ENCODE measurements at places on chromosomes 13 and 19. TPM values are rescaled to one million over a fixed set of nuclear protein-coding genes. Genes with fewer than 3 reads are reported as not detected.
A peak's percentile ranks its signal among the peaks of the same experiment; 100 is the strongest.

Gene SPHK2
- 10.5 TPM for total RNA-seq

DNA sequence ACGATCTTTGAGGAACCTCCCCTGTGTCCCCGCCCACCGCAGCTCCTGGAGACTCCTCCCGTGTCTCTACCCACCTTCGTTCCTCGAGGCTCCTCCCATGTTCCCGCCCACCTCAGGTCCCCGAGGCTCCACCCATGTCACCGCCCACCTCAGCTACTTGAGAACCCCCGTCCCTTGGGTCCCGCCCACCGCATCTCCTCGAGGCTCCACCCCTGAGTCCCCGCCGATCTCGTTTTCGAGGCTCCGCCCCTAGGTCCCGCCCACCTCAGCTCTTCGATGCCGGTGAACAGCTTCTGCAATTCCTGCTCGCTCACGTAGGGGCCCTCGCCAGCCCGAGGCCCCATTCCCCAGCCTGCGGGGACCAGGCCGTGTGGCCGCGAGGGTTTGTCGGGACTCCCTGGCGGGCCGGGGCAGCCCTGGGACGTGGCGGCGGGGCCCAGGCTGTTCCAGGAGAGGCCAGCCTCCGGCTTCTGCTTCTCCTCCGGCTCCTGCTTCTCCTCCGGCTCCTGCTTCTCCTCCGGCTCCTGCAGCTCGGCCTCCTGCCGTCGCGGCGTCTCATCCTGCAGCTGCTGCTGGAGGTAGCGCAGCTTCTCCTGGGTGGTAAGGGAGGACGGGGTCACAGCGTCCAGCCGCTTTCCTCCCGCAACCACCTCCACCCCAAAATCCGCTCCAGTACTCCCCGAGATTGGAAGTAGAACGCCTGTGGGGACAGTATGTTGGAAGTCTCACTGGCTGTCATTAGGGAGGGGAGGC lies 16.7 kb downstream of the TSKS start:
- peak overlapping the region; percentile 6 for H3K4me3 ChIP-seq
- no peaks in the 10 kb centered on the region for H3K27me3 ChIP-seq
- no peak overlapping the region for H3K27ac ChIP-seq
- H3K36me3 ChIP-seq: no peaks in the 10 kb centered on the region

DNA sequence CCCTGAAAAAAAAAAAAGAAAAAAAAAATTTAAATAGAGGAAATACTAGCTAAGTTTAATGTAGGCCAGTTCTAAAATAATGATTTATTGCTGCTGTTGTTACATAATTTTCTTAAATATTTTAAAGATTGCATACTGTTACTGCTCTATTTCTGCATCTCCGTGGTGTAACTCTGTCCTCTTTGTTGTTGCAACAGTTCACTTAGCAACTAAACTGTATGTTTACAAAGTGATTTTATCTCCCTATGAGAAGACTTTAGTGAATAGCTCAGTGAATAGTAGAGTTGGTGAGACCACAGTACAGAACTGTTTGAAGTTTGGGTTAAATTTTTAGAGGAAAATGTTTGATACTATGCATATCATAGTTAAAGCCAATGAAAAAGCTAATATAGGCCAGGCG lies 19.4 kb downstream of the BRCA2 start:
- H3K27me3 ChIP-seq: no peaks in the 10 kb centered on the region
- no peak for DNase-seq
- no peak overlapping the region for H3K27ac ChIP-seq
- no peak overlapping the region for H3K4me3 ChIP-seq
- H3K4me1 ChIP-seq: no peaks in the 10 kb centered on the region

GRCh38 chr19:11581740-11582139 lies 4.3 kb upstream of the ACP5 start:
- DNase-seq: no peak
- H3K4me3 ChIP-seq: no peak overlapping the region
- no peaks in the 10 kb centered on the region for H3K36me3 ChIP-seq
- H3K27ac ChIP-seq: peak overlapping the region; percentile 75

DNA sequence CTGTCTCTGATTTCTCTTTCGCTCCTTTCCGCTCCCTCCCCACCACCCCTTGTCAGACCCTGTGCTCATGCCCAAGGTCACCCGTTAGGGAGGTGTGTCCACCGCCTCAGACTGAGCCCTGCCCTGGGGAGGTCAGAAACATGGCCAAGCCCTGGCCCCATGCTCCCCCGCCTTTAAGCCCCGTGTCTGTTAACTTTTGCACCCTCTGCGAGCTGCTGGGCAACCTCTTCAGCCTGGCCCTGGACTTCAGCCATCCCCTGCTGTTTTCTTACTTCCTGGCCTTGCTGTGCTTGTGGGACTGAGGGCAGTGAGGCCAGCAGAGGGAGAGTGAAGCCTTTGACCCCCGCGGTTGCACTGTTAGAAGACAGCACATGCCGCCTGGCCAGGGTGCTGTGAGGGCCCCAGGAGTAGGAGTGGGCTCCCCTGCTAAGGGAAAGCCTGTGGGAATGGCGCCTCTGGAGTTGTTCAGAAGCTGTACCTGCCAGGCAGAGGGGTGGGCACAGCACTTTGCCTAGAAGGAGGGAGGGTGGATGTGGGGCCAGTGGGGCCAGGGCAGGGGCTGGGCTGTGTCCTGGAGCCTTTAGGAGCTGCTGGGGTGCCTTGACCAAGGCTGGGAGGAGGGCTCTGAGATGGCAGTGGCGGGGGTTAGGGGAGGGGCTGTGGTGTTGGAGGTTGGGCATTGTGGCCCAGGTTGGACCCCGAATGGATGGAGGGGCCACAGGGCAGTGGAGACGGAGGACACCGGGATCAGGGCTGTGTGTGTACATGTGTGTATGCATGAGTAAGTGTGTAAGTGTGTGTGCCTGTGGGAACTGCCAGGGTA lies 7.9 kb downstream of the UPF1 start:
- DNase-seq: no peak
- H3K27me3 ChIP-seq: no peaks in the 10 kb centered on the region
- H3K4me1 ChIP-seq: peaks cover 19% of the 10 kb centered on the region
- no peak overlapping the region for H3K27ac ChIP-seq

- H3K27me3 ChIP-seq: no peaks in the 10 kb centered on the region
- H3K4me1 ChIP-seq: no peaks in the 10 kb centered on the region
- no peaks in the 10 kb centered on the region for H3K36me3 ChIP-seq
- no peak overlapping the region for H3K4me3 ChIP-seq
Measured at GRCh38 chr13:47726394-47726793, 274.7 kb downstream of the SUCLA2 start.

DNA sequence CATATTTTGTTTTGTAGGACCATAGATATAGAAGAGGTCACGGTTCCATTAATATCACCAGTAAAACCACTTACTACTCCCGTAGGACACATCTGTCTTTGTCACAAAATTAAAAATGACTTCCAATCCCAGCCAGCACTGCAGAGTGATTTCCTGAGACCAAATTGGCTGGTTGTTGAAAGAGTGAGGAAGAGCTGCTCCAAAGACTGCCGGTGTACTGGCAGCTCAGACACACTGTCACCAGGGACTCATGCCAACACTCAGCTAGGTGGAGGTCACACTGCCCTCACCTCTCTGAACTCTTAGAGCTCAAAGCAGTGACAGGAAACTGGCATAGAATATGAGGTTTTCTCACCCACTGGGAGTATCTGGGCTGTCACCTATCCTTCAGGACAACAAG lies 52.1 kb downstream of the FLT1 start:
- no peak overlapping the region for H3K4me3 ChIP-seq
- no peaks in the 10 kb centered on the region for H3K27me3 ChIP-seq
- no peaks in the 10 kb centered on the region for H3K4me1 ChIP-seq
- H3K36me3 ChIP-seq: no peaks in the 10 kb centered on the region
- no peak overlapping the region for H3K27ac ChIP-seq
- DNase-seq: no peak

- no peaks in the 10 kb centered on the region for H3K36me3 ChIP-seq
- DNase-seq: no peak
- H3K4me1 ChIP-seq: no peaks in the 10 kb centered on the region
- H3K27me3 ChIP-seq: no peaks in the 10 kb centered on the region
- H3K27ac ChIP-seq: no peak overlapping the region
Measured at GRCh38 chr13:83672612-83673011, 209.7 kb downstream of the SLITRK1 start.

GRCh38 chr13:30785191-30785850 lies 50.0 kb downstream of the ALOX5AP start:
- no peak for DNase-seq
- no peaks in the 10 kb centered on the region for H3K36me3 ChIP-seq
- H3K27me3 ChIP-seq: no peaks in the 10 kb centered on the region
- H3K4me1 ChIP-seq: no peaks in the 10 kb centered on the region
- H3K4me3 ChIP-seq: no peak overlapping the region

Measured in breast epithelium (tissue), 4 donors.